ENCODE measurements at places on chromosomes 11 and 22.
A peak's percentile ranks its signal among the peaks of the same experiment; 100 is the strongest.

- peak; percentile 25 for DNase-seq
Observed at GRCh38 chr11:80146232-80146631, 705.4 kb upstream of the TENM4 start.

- no peak for DNase-seq
Observed at GRCh38 chr11:134841972-134842371, 429.9 kb upstream of the B3GAT1 start.

DNA sequence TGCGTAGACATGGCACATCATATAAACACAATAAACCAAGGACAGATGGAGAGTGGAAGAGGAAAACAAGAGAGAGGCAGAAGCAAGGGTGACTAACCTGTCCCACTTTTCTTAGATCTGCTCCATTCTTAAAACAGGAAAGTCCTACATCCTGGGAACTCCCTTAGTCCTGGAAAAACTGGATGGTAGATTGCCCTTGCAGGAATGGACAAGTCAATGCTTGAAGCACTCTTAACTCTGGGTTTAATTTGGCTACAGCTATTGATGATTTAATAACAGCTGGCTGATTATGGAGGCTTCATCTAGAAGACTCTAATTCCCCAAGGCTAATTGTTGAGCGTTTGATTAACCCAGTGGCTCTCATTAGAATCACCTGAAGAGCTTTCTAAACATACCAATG lies 258.8 kb downstream of the MIAT start:
- no peak for DNase-seq

DNA sequence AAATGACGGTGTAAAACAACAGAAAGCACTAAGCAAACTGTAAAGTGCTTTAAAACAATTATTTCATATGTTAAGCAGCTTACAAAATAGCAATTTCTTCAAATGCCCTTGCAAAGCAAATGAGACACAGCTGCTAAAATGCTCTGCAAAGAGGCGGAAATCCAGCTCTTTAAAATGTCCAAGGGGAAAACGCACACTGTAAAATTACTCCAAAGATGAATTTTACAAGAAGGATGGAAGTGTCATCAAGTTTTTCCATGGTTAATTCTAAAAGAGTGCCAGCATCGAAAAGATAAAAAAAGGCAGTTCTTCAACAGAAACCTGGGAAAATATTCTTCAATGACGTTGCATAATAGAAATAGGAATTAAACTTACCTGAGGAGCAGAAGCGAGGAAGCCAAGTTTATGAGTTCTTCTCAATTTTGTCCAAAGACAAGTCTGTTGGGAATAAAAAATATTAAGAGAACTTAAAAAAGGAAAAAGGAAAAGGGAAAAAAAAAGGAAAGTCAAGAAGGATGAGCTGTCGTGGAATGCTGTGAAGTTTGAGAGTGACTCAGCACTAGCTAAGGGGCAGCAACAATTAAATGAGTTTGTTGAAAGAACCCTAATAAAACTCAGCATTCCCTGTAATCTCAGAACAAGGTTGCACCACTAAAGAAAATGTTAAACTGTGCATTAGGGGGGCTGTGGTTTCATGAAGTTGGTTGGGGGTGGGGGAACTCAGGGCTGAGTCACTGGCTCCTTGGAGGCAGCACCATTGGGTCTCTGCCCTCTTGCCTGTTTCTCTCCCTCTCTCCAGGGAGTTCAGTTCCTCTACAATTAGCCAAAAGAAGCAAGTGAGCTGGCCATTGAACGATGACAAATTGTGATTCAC lies 64.2 kb upstream of the BLID start:
- no peak for DNase-seq

GRCh38 chr11:65434057-65434666 lies 11.6 kb downstream of the NEAT1 start:
- DNase-seq: no peak

DNA sequence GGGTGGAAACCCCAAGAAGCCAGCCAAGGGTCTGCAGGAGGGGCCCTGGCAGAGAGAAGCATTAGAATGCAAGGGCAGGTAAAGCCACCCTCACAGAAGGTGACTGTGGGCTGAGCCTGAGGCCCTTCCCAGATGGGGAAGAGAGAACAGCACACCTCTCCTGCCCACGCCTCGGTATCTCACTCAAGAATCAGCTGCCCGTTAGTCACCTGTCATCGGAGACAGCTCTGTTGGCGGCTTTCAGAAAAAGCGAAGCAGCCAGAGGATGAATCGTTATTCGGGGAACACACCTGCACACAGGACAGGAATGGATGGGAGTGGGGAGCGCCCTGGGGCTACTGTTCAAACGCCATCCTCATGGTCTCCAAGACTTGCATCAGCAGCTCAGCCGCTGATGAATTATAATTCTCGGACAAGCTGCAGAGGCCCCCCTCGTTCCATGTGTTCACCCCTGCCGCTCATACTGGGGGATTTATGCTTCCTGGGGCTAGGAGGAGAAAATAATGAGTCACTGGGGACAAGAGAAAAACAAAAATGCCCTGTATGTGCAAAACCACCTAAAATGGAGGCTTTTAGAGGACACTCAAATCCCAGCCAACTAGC lies 21.6 kb upstream of the TMA7B start:
- no peak for DNase-seq

- DNase-seq: no peak
Observed at GRCh38 chr22:50563413-50564160, 868 bp upstream of the SYCE3 start.

DNA sequence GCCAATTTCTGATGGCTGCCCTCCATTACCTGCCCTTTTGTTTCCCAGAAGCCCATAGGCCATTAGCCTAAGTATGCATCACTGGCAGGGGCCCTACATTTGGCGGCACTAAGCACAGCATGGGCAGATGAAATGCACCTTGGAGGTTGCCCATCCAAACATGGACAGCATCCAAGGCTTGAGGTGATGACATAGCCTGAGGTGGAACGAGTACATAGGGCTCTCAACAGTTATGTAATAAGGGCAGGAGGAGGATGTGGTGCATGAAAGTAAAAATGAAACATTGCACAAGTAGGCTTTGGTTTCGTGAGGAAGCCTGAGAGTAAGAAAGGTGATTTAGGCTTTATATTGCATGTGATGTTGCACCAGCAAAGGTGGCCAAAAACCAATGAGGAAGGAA lies 148.1 kb downstream of the FAM76B start:
- no peak for DNase-seq

All from NCI-H524 (cell line).